ENCODE measurements at places on chromosomes 3 and 15. TPM values are rescaled to one million over a fixed set of nuclear protein-coding genes. Genes with fewer than 3 reads are reported as not detected.
A peak's percentile ranks its signal among the peaks of the same experiment; 100 is the strongest.

DNA sequence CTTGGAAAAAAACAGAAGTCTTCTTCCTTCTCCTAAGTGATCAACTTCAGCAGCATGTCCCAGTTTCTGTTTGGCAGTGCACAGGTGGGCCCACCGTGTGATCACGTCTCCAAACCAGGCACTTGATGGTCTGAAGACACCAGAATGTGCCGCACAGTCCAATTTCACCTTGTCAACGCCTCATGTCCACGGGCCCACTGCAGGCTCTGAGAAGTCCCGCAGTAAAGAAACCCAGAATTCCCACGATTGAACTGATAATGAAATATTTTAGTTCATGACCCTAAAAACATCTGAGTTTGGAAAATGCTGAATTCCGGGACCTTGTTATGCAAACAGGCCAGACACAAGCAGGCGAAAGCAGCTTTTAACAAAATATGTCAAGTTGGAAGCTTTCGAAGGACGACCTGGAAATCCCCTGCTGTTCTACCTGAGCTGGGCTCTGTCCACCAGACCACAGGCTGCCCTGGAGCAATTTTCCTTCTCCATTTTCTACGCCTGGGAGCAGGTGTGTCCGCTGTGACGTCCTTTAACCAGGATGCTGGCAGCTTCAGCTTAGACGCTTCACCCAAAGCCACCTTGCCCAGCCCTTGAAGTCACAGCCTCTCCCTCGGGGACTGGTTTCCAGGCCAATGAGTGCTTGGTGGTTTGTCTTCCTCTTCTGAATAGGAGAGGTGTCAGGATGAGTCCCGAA is 167.8 kb upstream of the IQSEC1 start:
- H3K4me1 ChIP-seq: peaks cover 7% of the 10 kb centered on the region
- DNase-seq: no peak
- no peak overlapping the region for H3K4me3 ChIP-seq
- no peak overlapping the region for H3K27ac ChIP-seq
- peaks cover 9% of the 10 kb centered on the region for H3K27me3 ChIP-seq
- peaks cover 13% of the 10 kb centered on the region for H3K36me3 ChIP-seq

- peaks cover 29% of the 10 kb centered on the region for H3K36me3 ChIP-seq
- H3K4me1 ChIP-seq: no peaks in the 10 kb centered on the region
- H3K27ac ChIP-seq: no peak overlapping the region
- DNase-seq: no peak
Observed at GRCh38 chr3:128081846-128082245, 29.6 kb downstream of the SEC61A1 start.

DNA sequence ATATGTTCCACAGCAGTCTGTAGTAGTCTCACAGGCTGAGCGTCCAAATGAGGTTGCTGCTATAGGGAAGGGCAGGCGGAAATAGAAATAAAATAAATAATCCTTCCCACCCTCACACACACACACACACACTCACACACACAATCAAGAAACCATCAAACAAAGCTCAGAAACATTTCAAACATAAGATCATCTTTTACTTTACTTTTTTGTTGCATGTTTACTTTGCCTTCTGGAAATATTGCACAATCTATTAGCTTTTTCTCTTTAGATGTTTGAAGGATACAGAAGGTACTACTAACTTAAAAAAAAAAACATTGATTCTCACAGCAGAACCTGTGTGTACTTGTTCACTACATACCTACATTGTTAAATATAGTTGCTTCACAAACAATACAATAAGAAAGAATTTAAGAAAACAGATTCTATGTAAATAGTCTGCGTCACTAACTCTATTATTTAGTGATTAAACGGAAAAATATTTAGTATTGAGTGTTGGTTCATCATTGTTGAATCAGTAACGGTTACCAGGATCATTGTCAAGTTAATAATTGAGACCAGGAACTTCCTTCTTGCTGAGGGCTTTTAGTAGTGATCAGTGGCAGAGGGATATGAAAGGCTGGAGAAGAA is 20.5 kb downstream of the ALCAM start:
- H3K4me3 ChIP-seq: no peak overlapping the region
- H3K36me3 ChIP-seq: peaks cover 6% of the 10 kb centered on the region
- H3K4me1 ChIP-seq: no peaks in the 10 kb centered on the region
- no peak overlapping the region for H3K27ac ChIP-seq
- no peak for DNase-seq

DNA sequence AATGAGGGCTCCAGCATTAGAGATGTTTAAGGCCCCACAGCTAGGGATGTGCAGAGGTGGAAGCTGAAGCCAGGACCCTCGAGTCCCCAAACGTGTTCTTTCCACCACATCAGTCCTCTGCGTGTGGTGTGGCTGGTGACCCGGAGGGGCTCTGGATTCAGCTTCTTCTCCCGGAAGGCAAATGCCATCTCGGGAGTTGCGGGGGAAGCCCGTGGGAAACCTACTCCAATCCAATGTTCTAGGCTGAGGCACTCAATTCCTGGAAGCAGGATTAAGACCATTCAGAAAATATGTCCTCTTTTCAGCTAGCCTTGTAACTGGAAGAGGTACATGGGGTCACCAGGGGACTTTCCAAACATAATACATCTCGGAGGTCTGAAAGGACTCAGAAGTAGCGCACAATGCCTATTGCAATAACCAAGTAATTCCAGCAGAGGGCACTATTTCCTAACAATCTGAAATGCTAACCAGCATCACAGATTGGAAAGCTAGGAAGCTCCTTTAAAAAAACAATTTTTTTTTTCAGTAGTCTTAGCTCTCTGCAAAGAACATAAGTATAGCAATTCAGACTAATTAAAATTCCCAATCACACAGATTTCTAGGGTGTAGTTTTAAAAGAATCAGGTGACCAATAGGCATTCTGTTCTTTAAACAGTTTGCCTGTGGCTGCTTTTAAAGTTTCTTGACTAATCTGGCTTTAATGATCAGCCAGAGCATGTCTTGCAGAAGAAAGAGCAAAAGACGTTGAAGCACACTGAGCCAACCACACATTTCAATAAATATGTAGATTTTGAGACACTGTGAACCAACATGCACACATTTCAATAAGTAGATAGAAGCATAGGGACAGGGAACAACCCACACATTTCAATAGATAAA is 36.1 kb downstream of the BNC1 start:
- no peak overlapping the region for H3K27ac ChIP-seq
- H3K4me1 ChIP-seq: no peaks in the 10 kb centered on the region
- H3K4me3 ChIP-seq: no peak overlapping the region
- no peaks in the 10 kb centered on the region for H3K36me3 ChIP-seq

DNA sequence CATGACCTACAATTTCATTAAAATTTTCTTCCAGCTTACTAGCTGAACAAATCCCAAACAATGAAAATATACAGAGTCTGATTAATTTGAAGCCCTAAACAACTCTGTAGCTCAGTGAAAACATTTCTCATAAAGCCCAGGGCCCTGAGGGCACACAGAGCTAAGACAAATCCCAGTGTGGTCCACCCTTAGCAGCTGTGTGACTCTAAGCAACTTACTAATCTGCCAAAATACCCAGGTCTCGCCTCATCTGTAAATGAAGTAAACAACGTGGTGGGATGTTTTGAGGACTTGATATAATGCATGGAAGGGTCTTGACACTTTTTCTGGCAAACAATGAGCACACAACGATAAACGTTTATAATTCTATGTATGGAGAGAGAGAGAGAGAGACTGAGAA is 158.4 kb downstream of the FHIT start:
- H3K4me3 ChIP-seq: no peak overlapping the region
- H3K4me1 ChIP-seq: no peaks in the 10 kb centered on the region
- no peak overlapping the region for H3K27ac ChIP-seq

- H3K36me3 ChIP-seq: no peaks in the 10 kb centered on the region
- no peak for DNase-seq
- peaks cover 1% of the 10 kb centered on the region for H3K27me3 ChIP-seq
- H3K4me3 ChIP-seq: no peak overlapping the region
Observed at GRCh38 chr3:1499694-1500093, 406.9 kb downstream of the CNTN6 start.

GRCh38 chr15:32691689-32692038 is 26.1 kb upstream of the GREM1 start:
- H3K4me1 ChIP-seq: no peaks in the 10 kb centered on the region
- DNase-seq: no peak
- H3K27ac ChIP-seq: no peak overlapping the region
- H3K36me3 ChIP-seq: no peaks in the 10 kb centered on the region
- H3K27me3 ChIP-seq: no peaks in the 10 kb centered on the region
- no peak overlapping the region for H3K4me3 ChIP-seq

GRCh38 chr15:29425864-29426263 is 156.2 kb upstream of the NSMCE3 start:
- no peak overlapping the region for H3K4me3 ChIP-seq
- no peak for DNase-seq
- H3K27ac ChIP-seq: no peak overlapping the region
- no peaks in the 10 kb centered on the region for H3K4me1 ChIP-seq

- H3K4me3 ChIP-seq: no peak overlapping the region
- H3K27ac ChIP-seq: no peak overlapping the region
- no peaks in the 10 kb centered on the region for H3K4me1 ChIP-seq
- peaks cover 5% of the 10 kb centered on the region for H3K27me3 ChIP-seq
- H3K36me3 ChIP-seq: no peaks in the 10 kb centered on the region
- no peak for DNase-seq
Observed at GRCh38 chr15:82315519-82316246, 33.6 kb downstream of the GOLGA6L10 start.

DNA sequence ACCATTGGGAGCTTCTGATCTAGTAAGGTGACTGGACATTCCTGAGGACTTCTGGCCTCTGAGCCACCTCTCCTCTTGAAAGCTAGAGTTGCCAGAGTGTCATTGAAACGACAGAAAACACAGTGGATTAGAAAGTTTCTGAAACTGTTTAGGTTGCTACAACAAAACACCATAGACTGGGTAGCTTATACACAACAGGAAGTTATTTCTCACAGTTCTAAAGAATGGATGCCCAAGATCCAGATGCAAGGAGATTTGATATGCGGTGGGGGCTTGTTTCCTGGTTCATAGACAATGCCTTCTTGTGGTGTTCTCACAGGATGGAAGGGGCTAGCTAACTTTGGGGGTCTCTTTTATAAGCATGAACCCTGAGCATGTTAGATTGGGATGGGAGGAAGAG is 43.3 kb upstream of the ZNF385D start:
- H3K27me3 ChIP-seq: peaks cover 1% of the 10 kb centered on the region
- H3K4me3 ChIP-seq: no peak overlapping the region
- no peaks in the 10 kb centered on the region for H3K36me3 ChIP-seq
- H3K27ac ChIP-seq: peak overlapping the region; percentile 93
- H3K4me1 ChIP-seq: peaks cover 20% of the 10 kb centered on the region
- no peak for DNase-seq

DNA sequence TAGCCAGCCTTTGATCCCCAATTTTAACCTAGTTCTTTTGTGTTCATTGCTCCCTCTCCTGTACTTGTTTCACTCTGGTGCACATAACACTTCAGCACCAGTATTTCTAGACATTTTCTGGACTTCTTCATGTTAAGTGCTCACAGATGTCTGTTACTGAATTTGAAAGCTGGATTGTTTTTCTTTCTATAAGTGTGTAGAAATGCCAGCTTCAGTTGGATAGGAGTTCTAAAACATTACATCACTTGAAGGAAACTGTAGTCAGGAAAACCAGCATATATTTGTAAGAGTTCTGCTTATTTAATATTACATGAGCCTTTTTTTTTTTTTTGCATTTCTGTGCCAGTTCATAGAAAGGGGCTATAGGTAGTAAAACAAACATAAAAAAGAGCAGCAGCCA is 21.6 kb downstream of the QTRT2 start:
- DNase-seq: no peak
- H3K36me3 ChIP-seq: peaks cover 14% of the 10 kb centered on the region
- H3K4me1 ChIP-seq: peaks cover 13% of the 10 kb centered on the region
- H3K4me3 ChIP-seq: no peak overlapping the region
- H3K27ac ChIP-seq: no peak overlapping the region

DNA sequence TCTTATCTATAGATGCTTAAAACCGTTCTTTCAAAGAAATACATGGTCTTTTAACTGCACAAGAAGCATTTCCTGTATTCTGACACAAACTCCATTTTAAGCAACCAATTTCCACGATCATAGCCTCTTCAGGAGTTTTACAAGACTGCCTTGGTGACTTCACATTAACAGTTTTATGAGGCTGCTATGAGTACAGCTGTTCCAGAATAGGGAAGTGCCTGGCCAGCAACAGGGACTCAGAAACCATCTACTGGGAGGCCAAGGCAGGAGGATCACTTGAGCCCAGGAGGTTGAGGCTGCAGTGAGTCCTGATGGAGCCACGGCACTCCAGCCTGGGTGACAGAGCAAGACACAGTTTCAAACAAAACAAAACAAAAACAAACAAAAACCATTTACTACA is 78.4 kb downstream of the B3GNT5 start:
- H3K36me3 ChIP-seq: no peaks in the 10 kb centered on the region
- DNase-seq: no peak
- no peak overlapping the region for H3K4me3 ChIP-seq
- H3K27ac ChIP-seq: no peak overlapping the region

DNA sequence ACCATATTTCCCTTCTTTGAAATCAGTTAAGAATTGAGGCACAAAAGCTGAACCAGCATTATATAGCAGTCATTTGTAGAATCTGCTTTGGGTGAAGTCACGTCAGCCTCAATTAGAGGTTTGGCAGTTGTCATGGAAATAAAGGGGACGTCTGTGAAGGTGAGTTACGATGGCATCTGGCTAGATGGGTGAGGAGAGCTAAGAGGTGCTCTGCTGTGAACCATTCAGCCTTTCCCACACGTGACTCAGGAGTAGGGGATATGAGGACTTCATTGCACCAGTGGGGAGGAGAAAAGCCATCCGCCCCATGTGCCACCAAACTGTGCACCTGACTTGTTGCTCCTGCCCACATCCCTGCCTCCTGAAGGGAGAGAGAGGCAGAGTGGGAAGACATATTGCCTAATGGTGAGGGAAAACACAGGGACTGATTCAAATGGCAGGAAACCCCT is 2.8 kb upstream of the C15orf40 start:
- H3K4me1 ChIP-seq: peaks cover 32% of the 10 kb centered on the region
- H3K36me3 ChIP-seq: peaks cover 6% of the 10 kb centered on the region
- DNase-seq: no peak

DNA sequence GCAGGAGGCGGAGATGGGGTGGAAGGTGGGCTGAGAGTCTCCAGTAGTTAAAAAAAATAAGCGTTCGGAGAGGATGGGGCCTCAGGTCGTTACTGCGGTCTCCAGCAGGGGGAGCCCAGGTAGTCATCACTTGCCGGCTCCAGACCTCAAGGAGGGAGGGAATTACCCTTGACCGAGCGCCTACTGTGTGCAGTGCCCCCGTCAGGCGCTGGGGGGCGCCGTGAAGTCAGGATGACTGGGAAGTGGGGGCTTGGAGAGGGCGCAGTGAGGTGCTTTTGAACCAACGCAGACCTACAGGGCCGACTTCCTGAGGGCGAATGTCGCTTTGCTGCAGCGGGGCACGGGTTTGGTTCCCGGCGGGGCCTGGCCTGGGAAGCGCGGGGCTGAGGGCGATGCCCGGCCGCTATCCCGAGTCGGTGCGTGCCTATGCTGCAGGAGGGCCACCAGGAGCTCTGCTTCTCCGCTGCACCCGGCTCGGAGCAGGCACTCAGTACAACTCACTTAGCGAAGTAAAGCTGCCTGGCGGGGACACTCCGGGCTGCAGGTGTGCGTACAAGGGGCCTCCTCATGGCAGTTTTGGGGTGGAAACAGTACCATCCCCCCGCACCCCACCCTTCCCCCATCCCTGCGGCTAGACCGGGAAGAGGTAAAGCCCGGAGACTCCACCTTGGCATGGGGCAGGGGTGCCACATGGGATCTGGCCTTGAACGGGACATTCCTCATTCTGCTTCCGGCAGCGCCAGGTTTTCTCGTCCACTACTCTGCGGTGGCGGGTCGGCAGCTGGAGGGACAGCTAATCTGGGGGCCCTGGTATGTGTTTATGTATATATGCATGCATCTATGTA is 79.8 kb downstream of the RHCG start:
- H3K4me1 ChIP-seq: peaks cover 3% of the 10 kb centered on the region
- H3K27ac ChIP-seq: no peak overlapping the region
- DNase-seq: peak; percentile 94
- peaks cover 4% of the 10 kb centered on the region for H3K36me3 ChIP-seq

TMEM158 gene
- total RNA-seq: 7.3 TPM

CHRNA3 gene
- total RNA-seq: 0.74 TPM

IL5RA gene
- total RNA-seq: not detected
